ENCODE measurements at places on chromosomes 7 and 10.

DNA sequence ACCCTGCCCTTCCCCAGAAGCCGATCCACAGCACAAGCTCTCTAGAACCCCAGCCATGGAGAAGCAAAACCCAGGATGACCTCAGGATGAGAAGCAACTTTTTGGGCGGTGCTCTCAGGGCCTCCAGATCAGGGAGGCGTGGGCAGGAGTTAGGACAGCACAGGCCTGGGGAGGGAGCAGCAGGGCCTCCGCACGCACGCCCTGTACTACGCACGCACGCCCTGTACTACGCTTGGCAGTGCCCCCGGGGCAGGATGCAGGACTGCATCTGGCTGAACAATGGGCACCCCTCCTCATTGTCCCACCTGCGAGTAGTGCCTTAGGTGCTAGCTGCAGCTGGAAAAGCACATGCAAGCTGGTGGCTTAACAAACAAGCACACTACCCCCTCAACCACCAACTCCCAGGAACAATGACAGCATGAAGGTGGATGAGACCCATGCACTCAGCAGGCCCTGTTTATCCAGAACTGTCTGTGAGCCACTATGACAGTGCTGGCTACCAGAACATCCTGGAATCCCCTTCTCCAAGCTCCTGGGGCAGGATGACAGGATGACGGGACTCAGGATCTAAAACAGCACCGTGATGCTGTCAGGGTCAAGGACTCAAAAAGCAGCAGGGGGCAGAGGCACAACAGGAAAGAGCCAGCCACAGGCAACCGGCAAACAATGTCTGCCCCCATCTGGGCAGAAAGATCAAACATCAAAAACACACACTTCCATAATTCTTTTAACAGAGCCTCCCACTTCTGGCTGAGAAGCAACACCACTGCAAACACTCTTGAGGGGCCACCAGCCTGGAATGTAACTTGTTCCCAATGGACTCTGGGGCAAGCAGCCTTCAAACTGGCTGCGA lies 11.8 kb downstream of the PODXL start:
- no peak for DNase-seq

GRCh38 chr10:74213571-74214162 lies 62.6 kb downstream of the ADK start:
- no peak for DNase-seq

DNA sequence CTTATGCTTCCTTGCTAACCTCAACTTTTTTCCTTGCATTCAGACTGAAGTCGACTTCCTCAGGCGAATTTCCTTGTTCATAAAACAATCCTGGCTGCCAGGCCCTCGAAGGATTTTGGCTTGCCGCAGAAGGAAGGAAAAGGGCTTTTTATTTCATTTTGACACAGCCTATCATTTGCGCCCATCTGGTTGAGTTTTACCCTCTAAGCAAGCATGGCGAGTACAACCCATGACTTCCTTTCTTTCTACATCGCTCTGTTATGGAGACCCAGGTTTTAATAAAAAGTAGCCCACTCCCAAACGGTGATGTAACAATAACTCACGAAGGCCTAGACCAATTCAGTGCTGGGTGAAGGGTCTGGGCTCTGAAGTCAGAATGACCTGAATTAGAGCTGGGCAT lies 109.3 kb downstream of the PRPF18 start:
- DNase-seq: no peak

- no peak for DNase-seq
These were observed 6.7 kb downstream of the CPXM2 start for GRCh38 chr10:123884907-123885381.

- no peak for DNase-seq
These were observed 55.4 kb downstream of the FAM241B start for GRCh38 chr10:69685426-69685801.

DNA sequence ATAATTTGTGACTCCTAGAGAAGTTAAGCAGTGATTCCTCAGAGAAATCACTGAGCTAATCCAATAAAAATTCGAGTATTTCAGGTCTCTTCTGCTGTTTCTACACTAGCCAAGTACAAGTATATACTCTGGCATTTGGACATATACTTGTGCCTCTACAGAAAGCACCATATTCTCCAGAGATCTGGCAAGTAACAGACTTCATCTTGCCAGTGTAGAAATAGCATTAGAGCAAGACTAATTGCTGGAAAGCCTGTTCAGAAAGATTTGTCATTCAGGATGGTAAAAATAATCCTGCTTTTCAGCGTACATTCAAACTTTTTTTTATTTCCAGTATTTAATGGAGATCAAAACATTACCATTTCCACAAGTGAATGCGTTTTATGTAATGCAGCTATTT lies 410.8 kb upstream of the ETV1 start:
- no peak for DNase-seq

DNA sequence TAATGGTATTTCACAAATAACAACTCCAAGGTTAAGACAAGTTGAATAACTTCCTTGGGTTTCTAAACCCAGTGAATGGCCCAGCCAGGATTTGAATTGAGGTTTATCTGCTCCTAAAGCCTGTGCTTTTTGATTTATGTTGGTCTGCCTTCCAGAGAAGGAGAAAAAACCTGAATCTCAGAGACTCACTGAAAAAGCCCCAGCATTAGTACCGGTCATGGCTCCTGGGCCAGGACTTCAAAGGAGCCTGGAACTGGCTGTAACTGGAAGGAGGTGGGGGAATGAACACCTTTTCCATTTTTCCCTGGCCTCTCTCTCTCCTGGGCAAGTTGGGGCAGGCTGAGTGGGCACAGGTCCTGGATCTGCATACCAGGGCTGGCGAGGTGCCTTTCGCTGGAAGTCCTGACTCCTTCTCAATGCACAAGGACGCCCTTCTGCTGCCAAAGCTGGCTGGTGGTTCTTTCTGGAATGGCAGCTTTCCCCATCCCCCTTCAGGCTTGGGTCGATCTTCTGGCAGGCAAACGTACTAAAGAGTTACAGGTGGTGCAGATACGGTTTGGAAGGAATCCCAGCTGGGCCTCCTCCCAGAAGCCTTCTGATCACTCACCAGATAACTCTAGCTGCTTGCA lies 268.2 kb downstream of the PTEN start:
- DNase-seq: no peak

- no peak for DNase-seq
These were observed 172.4 kb downstream of the LRRC4 start for GRCh38 chr7:127858915-127859189.

DNA sequence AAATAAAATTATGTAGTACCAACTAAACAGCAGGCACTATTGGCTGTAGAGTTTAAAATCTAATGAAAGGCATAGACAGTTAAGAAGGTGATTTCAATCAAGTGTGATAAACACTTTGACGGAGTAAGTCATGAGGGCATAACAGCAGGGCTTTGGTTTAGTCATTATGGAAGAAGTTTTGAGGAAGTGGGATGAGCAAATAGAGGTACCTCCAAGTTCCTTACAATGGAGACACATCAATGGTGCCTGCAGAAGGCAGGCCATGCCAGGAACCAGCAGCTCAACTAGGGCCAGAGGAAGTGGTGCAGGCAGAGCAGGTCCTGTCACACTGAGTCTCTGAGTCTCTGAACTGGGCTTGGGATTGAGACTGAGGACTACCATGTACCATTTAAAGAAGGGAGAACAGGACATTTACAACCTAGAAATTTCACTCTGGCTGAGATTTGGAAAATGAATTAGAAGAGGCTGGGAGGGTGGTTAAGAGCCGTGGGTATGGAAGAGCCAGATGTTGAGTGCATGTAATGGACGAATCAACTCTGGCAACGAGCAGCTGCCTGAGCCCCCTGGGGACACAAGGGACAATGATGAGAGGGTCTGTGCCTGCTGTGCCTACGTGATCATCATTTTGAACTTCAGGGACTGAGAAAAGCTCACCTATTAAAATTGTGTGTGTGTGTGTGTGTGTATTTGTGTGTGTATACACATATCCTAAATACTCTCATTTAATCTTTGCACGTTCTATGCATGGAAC lies 208.7 kb upstream of the POM121L12 start:
- DNase-seq: no peak

GRCh38 chr7:1567049-1567771 lies 2.6 kb downstream of the PSMG3 start:
- no peak for DNase-seq

- DNase-seq: no peak
These were observed 16.8 kb downstream of the DOCK1 start for GRCh38 chr10:126921974-126922525.

DNA sequence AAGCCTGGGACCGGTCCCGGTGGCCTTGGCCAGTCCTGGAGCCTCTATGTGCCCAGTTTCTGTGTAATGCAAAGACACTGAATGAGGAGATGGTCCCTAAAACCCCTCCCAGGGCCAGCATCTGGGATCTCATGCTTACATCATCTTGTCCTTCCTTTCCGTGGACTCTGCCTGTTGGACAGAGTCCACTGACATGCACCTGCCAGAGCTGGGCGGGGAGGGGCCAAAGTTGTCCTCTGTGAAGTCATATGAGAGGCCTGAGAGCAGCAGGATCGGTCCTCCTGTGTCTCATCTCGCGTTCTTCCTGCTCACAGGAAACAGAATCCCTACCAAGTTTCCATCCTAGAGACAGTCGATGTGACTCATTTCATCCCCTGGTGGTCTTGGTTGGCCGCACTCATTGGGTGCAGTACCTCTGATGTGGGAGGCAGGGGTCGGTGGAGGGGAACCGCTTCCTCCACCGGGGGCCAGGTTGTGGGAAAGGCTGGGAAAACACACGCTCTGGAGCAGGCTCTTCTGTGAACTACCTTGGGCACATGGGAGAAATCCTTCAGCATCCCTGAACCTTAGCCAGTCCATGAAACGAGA lies 389.6 kb upstream of the PODXL start:
- DNase-seq: no peak

- DNase-seq: no peak
These were observed 8.4 kb upstream of the CH25H start for GRCh38 chr10:89215511-89215910.

DNA sequence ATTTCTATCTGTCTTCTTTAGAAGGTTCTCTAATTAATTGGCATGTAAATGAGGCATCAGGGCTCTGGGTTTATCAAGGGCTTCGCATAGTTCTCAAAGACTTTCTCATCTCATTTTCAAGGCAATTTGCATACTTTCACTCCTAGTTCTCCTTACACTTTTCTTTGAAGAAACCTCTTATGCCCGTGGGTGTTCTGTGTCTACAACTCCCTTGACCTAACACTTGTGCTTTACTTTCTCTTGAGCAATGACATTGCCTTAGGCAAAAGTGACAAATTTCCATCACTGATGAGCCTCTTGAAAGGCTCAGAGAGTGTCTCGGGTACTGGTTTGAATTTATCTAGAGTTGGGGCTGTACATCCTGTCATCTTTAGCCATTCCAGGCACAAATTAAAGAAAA lies 74.7 kb upstream of the ITPRID1 start:
- no peak for DNase-seq

- no peak for DNase-seq
These were observed 15.4 kb downstream of the TAS2R60 start for GRCh38 chr7:143458681-143459080.

DNA sequence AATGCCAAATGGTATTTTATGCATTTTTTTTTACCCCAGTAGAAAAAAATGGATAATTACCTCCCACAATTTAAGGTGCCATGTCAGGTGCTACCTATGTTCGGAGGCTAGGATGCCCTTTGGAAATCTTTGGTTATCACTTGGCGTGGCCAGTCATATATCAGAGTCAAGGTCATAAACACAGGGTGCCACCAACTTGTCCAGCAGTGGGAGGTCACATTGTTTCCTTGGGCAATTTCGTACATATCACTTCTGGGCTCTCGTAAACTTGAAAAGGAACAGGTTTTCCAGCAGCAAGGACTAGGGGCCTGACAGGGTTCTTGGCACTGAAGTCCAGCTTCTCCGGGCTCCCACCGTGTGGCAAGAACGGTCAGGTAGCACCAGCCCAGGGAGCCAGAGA lies 48.0 kb upstream of the BHLHA15 start:
- no peak for DNase-seq

DNA sequence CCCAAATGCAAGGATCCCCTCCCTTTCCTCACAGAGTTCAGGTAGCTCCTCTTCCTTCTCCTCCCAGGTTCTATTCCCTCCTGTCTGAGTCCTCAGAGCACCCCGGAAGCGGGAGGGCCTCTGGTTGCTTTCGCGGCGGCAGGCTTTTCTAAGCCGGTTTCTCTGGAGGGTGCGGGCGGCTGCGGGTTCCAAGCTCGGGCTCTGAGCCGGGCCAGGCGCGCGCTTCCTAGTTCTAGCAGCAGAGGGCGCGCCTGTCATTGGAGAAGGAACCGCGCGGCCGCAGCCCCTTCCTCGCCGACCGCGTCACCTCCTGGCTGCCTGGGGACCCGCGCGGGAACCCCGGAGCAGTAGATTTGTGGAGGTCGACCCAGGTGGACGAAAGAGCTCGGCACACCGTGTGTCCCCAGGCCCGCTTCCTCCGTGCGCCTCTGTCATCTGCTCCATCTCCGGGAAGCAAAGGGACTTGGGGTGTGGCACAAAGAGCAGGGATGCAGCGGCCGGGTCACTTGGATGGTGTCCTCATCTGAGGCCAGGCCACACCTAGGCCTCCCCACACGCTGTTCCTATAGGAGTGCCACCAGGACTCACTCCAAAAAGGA lies 389.0 kb upstream of the PODXL start:
- DNase-seq: no peak

DNA sequence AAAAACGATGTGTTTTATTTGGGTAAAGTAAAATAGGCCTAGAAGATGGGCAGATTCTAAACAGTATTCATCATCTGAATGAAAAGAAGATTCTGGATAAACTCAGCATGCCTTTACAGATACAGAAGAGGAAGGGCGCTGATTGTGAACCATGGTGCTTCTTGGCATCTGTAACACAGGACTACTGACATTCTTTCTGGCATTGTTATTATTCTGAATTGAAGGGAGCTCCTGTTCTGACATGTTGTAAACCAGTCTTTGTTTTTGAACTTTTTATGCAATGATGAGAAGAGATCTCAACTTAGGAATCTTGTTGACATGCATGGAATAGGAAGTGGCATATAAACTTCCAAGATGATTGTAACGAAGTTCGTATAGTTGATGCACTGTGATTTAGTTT lies 13.5 kb downstream of the RPA3 start:
- no peak for DNase-seq

DNA sequence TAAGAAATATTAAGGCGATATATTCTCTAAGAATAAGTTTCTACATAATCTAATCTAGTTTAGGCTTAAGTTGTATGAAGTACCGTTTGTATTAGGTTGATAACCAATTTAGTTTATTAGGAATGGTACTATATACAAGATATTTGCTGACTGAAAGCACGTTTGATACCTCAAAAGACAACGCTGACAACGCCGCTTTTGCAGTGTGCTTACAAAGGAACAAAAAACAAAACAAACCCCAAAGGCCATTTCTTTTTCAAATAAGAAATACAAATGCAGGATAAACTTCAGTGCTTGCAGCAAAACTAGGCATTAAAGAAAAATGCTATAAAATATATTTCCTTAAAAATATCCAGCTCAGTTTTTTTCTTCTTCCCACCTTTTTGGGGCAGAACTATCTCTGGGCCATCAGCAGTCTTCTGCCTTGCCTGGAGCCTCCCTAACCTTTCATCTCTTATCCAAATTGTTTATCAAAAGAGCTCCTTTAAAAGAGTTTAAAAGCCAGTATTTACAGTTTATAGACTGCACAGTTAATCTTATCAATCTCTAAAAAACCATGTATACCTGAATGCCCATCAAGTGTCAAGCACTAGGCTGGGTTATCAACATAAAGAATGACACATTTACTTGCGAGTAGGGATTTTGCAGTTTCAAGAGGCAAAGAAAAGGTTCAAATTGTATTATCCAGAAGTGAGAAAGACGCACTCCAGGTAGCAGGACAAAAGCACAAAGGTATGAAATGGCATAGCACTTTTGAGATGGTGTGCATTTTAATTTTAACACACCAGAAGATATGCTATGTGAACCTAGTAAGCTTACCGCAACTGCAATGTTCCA lies 4.1 kb upstream of the KMT2E start:
- DNase-seq: no peak

Measured in NCI-H774 (cell line).